ENCODE measurements at places on chromosomes 5 and 9. TPM values are rescaled to one million over a fixed set of nuclear protein-coding genes. Genes with fewer than 3 reads are reported as not detected.

SLC24A2 gene
- under 0.01 TPM for total RNA-seq

DNA sequence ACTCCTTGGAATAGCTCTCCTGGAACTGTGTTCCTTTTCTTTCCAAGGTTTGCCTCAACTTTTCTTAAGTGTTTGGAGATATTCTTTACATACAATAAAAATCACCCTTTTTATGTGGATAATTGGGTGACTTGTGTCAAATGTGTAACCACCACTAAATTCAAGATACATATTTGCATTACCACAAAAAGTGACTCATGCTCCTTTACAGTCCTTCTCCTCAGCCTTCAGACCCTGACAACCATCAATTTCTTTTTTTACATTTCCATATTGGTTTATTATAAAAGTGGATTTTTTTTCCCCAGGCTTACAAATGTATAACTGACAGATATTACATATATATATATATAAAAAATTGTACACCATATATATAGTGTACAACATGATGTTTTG lies 372.0 kb upstream of the KCNN2 start:
- peak; percentile 8 for DNase-seq

CFAP90 gene
- total RNA-seq: not detected

GRCh38 chr9:13750061-13750460 lies 470.6 kb upstream of the MPDZ start:
- peak; percentile 94 for DNase-seq

DNA sequence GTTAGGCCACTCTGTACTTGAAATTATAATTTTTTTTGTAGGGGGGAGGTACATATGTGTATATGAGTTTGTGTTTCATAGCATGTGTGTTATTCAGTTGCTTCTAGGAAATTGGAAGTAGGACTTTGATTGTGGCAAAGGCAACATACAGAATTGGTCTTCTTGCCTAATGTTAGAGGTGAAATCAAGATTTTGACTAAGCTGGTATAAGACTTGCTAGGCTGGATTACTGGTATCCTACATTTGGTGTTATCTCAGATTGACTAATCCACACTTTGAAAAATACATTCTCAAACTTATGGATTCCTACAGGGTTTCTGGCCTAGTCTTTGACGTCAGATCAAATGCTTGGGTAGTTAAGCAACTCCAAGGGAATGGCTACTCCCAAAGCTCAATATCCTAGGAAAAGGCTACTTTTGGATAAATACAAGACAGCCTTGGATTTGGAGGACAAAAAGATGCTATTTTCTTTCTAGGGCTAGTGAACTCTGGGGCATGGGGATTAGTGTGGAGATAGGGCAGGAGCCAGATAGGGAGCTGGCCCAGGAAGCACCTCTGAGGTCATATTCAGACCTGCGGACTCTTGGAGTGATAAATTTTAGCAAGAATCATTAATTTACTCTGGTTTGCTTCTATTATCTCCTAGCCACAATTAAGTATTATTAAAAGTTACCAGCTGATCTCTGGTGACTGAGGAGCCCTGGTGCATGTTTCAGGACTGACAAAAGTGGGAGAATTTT lies 144.0 kb upstream of the RPS23 start:
- DNase-seq: no peak

Data from mammary epithelial cell (primary cell).